Common myeloid progenitor, CD34-positive (primary cell): ENCODE measurements at places on chromosomes 4 and X.

- no peaks in the 10 kb centered on the region for H3K4me1 ChIP-seq
- H3K27ac ChIP-seq, result no peak overlapping the region
- no peaks in the 10 kb centered on the region for H3K36me3 ChIP-seq
Observed at GRCh38 chr4:116953947-116954346, 131.4 kb downstream of the TRAM1L1 start.

- no peaks in the 10 kb centered on the region for H3K36me3 ChIP-seq
- H3K4me1 ChIP-seq, result no peaks in the 10 kb centered on the region
- H3K27ac ChIP-seq, result no peak overlapping the region
- no peak for DNase-seq
- no peaks in the 10 kb centered on the region for H3K27me3 ChIP-seq
Observed at GRCh38 chr4:20456407-20456806, 204.7 kb downstream of the SLIT2 start.

DNA sequence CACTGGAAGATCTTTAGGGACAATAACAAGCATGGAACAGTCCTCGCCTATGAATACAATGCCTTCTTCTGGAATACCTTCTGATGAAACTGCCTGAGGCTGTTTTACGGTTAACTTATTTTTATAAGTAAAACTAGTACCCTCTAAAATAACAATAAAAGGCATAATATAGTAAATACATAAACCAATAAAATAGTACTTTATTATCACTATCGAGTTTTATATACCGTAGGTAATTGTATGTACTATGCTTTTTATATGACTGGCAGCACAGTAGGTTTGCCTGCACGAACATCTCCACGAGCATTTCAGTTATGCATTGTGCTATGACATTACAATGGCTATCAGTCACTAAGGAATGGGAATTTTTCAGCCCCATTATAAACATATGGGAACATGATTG is 8.0 kb downstream of the GUCY1A1 start:
- H3K36me3 ChIP-seq, result peaks cover 14% of the 10 kb centered on the region
- no peak overlapping the region for H3K4me3 ChIP-seq
- H3K27ac ChIP-seq, result peak overlapping the region; percentile 22
- H3K4me1 ChIP-seq, result peaks cover 93% of the 10 kb centered on the region

DNA sequence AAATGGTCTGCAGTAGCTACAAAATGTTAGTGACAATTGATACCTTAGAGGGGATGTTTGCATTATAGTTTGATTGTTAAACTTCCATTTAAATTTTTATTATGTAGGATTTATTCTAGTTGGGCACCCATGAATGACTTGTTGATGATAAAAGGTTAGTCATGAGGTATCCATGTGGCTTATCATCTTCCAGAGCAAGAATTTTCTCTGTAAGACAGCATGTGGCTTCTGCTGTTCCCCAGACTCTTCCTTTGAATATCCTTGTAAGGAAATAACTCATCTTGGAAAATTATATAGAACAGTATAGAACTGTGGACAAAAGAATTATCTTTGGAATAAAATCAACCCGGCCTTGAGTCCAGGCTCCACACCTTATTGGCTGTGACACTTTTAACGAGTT is 40.1 kb upstream of the KLHL8 start:
- no peak overlapping the region for H3K27ac ChIP-seq
- no peaks in the 10 kb centered on the region for H3K4me1 ChIP-seq
- no peaks in the 10 kb centered on the region for H3K27me3 ChIP-seq
- no peak overlapping the region for H3K4me3 ChIP-seq
- no peaks in the 10 kb centered on the region for H3K36me3 ChIP-seq
- no peak for DNase-seq

DNA sequence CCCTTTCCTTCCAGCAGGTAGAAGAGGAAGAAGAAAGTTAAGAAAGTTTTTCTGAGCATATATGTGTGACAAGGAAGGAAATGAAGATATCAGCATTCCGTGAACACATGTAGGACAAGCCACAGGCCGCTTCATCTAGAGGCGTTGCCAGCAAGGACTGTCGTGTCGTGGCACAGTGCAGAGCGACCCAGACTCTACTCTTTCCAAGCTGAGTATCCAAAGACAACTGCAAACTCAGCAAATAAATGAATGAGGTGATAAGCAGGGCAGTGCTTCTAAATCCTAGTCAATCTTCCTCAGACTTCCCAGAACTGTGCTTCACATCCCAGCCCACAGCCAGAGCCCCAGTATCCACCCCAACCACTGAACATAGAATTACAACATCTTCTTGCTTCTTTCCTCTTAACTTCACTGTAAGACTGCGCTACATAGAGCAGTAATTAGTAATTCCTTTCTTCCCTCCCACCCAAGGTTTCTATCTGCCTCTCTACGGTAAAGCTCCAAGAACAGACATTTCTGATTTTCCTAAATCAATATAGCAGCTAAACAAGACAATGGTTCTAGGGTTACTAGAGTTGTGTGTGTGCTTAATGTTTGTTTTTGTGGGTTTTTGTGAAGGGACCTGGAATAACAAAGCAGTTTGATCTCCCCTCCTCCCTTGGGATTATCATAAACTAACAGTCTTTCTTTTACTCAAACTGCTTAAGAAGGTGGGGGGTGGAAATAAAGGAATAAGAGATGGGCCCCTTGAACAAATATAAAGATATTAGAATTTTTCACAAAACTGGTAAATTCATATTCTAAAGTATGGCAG is 71.6 kb downstream of the PAPSS1 start:
- DNase-seq, result no peak
- H3K27me3 ChIP-seq, result no peaks in the 10 kb centered on the region
- no peaks in the 10 kb centered on the region for H3K4me1 ChIP-seq
- H3K4me3 ChIP-seq, result no peak overlapping the region
- H3K36me3 ChIP-seq, result peaks cover 43% of the 10 kb centered on the region

- H3K4me1 ChIP-seq, result peaks cover 7% of the 10 kb centered on the region
- H3K27ac ChIP-seq, result peak overlapping the region; percentile 30
- H3K36me3 ChIP-seq, result no peaks in the 10 kb centered on the region
- no peaks in the 10 kb centered on the region for H3K27me3 ChIP-seq
- H3K4me3 ChIP-seq, result peak overlapping the region; percentile 46
Observed at GRCh38 chr4:105541420-105541819, 11.0 kb upstream of the ARHGEF38 start.

- no peaks in the 10 kb centered on the region for H3K36me3 ChIP-seq
- no peak overlapping the region for H3K27ac ChIP-seq
- no peaks in the 10 kb centered on the region for H3K4me1 ChIP-seq
Observed at GRCh38 chr4:165972747-165973146, 99.7 kb downstream of the TLL1 start.

DNA sequence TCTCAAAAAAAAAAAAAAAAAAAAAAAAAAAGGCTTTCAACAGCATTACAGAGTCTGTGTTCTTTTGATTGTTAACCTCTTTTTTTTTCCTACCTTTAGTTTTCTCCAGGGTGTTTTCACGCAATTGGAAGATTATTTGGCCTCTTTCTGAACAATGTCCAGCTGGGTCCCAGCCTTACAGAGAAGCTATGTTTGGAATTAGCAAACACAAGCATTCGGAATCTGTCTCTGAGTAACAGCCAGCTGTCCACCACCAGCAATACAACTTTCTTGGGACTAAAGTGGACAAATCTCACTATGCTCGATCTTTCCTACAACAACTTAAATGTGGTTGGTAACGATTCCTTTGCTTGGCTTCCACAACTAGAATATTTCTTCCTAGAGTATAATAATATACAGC is 13.3 kb downstream of the TLR3 start:
- peaks cover 14% of the 10 kb centered on the region for H3K36me3 ChIP-seq
- H3K27ac ChIP-seq, result no peak overlapping the region
- no peak for DNase-seq
- H3K4me1 ChIP-seq, result no peaks in the 10 kb centered on the region

DNA sequence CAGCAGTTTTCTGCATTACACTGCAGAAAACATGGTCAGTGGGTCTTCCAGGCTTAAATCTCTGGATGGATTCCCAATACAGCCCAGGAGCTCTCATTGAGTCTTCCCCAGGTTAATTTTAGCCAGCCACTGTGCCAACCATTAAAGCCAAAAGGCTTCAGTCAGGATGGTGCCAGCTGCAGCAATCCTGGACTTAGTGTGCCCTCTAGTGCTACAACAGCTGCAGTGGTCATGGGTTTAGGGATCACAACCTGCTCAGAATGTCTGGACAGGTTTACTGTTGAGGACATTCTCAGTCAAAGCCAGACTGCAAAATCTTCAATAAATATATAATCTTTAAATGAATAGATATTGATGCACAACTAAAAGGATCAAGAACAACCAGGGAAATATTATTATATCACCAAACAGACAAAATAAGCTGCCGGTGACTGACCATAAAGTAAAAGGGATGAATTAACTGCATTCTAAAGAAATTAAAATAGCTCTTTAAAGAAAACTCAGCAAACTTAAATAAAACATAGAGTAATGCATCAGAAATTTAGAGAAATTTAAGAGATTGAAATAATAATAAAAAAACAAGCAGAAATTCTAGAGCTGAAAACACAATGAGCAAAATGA is 639.9 kb downstream of the SPOCK3 start:
- peak; percentile 58 for DNase-seq
- H3K4me1 ChIP-seq, result no peaks in the 10 kb centered on the region
- no peaks in the 10 kb centered on the region for H3K36me3 ChIP-seq
- no peaks in the 10 kb centered on the region for H3K27me3 ChIP-seq
- H3K4me3 ChIP-seq, result no peak overlapping the region
- H3K27ac ChIP-seq, result no peak overlapping the region

DNA sequence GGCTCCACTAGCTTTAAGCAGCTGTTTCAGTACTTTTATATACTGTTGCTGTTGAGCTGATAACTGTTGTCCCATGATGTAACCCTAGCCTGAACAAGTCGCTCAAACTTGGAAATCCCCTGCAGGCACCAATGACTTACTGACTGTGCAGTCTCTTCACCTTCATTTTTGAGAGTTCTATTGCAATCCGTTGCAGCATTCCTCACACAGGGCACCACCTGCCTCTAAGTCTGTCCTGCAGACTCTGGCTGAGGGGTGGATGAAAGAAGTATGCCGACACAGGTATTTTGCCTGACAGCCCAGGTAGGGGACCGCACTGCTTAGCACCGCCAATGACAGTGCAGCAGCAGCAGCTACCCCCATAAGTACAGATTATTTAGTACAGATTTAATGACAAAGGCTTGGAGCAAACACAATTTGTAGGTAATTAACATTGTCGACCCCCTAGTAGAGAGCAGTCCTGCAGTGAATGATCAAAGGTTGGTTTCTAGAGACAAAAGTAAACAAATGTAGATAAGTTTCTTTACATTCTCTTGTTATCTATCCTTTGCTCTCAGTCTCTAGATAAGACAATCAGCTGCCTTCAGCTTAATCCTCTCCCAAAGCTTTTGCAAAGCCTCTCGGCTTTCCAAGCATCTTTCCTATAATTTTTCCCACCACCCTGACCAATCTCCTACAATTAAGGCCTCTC is 205.0 kb downstream of the PABPC4L start:
- H3K4me3 ChIP-seq, result no peak overlapping the region
- H3K27me3 ChIP-seq, result no peaks in the 10 kb centered on the region
- no peak for DNase-seq
- no peak overlapping the region for H3K27ac ChIP-seq

- no peak overlapping the region for H3K4me3 ChIP-seq
- H3K4me1 ChIP-seq, result peaks cover 2% of the 10 kb centered on the region
- H3K27ac ChIP-seq, result no peak overlapping the region
- no peaks in the 10 kb centered on the region for H3K36me3 ChIP-seq
- DNase-seq, result no peak
Observed at GRCh38 chr4:15898902-15899301, 39.6 kb downstream of the FGFBP1 start.

- H3K27ac ChIP-seq, result no peak overlapping the region
- H3K27me3 ChIP-seq, result no peaks in the 10 kb centered on the region
- H3K36me3 ChIP-seq, result no peaks in the 10 kb centered on the region
- DNase-seq, result no peak
Observed at GRCh38 chr4:168664242-168664891, 167.5 kb downstream of the PALLD start.

- no peak overlapping the region for H3K27ac ChIP-seq
- DNase-seq, result no peak
- no peak overlapping the region for H3K4me3 ChIP-seq
- peaks cover 10% of the 10 kb centered on the region for H3K27me3 ChIP-seq
- peaks cover 15% of the 10 kb centered on the region for H3K4me1 ChIP-seq
Observed at GRCh38 chr4:10050261-10050661, 29.0 kb upstream of the SLC2A9 start.

DNA sequence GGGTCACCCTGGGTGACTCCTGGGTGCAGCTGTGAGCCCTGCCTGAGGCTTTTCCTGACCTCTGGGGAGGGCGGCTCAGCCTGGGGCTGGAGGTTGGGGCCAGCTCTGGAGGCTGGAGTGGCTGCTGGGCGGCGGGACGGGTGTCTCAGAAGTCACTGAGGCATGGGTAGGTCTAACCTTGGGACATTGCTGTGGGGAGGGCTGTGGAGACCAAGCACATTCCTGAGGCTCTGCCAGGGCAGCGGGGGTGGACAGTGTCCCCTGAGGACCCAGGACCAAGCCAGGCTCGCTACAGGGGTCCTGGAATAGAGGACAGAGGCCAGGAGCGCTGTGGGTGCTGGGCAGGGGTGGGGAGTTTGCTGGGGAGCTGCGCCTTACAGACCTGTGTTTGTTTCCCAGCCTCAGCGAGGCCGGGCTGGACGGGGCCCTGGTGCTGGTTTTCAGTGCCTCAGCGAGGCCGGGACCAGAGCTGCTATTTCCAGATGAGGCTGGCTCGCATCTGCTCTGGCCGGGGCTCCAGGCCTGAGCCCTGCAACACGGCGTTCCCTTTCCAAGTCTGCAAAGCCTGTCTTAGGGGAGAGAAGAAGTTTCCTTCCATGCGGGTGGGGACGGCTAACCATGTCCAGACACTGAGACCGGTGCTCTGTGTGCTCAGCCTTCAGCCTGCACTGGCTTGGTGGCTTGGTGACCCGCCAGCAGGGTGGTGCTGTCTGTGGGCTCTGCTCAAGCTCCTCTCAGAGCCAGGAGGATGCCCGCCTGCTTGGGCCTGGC is 3.0 kb upstream of the SLC25A6 start:
- no peak overlapping the region for H3K4me3 ChIP-seq
- H3K36me3 ChIP-seq, result peaks cover 5% of the 10 kb centered on the region

GRCh38 chr4:141027421-141027820 is 105.8 kb downstream of the RNF150 start:
- H3K27me3 ChIP-seq, result no peaks in the 10 kb centered on the region
- H3K4me3 ChIP-seq, result no peak overlapping the region
- DNase-seq, result no peak
- H3K4me1 ChIP-seq, result no peaks in the 10 kb centered on the region
- no peak overlapping the region for H3K27ac ChIP-seq

DNA sequence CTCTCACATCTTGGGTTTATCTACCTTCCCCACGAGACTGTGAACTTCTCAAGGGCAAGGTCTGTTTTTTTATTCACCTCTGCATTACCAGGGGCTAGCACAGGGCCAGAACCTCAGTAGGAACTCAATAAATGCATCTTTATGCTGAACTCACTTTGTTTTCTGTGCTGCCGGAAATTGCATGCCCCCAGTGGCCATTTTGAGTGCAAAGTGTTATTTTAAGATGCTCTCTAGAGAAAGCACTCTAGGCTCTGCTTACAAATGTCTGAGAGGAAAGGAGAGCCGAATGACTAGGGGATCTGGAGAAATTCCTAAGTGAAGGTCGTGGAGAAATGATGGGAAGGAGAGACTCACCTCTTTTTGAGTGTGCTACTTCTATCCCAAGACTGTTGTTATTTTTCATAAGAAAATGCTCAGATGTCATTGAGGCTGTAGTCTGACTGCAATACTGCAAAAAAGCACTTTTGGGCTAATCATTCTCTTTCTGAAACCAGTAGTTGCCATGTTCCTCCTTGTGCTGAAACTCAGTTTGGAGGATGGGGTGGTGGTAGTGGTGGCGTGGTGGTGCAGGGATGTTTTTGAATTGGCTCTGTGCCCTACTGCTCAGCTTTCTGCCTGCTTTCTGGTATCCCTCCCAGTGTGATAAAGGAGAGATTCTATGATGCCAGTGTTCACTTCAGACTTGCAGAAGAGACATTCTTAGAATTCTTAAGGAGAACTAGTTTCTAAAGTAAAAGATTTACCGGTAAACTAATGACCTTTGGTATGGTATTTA is 41.3 kb downstream of the DOCK11 start:
- H3K4me1 ChIP-seq, result peaks cover 47% of the 10 kb centered on the region
- no peak overlapping the region for H3K27ac ChIP-seq
- DNase-seq, result peak; percentile 64
- H3K36me3 ChIP-seq, result peaks cover 3% of the 10 kb centered on the region
